ENCODE measurements at places on chromosomes 2 and 18.

GRCh38 chr2:163236553-163236952 lies 398.0 kb upstream of the KCNH7 start:
- no peak for DNase-seq

GRCh38 chr18:47749600-47749973 lies 180.9 kb downstream of the SMAD2 start:
- no peak for DNase-seq

GRCh38 chr18:63192885-63193349 lies 126.7 kb downstream of the BCL2 start:
- DNase-seq, result no peak

GRCh38 chr2:135899567-135899966 lies 23.3 kb upstream of the MCM6 start:
- no peak for DNase-seq

- no peak for DNase-seq
Observed at GRCh38 chr18:55794288-55795052, 206.5 kb upstream of the TCF4 start.

DNA sequence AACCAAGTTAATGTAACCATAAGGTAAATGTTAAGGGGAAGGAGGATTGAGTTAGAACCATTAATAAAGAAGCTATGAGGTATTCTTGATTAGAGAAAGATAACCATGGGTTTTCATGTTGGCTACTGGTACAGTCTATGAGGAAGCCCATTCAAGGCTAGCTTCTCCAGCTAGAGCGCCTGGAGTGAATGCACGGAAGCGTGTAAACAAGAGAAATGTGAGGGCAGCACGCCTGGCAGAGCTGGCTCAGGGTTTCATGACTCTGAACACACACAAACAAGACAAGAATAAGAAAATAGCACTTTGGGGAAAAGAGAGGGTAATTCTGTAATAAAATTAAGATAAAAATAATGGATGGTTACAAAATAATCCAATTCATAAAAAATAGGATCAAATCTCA lies 255.3 kb downstream of the PDE11A start:
- no peak for DNase-seq

Data from occipital lobe (tissue), 3 donors.